Activated CD4-positive, alpha-beta T cell treated with anti-CD3 and anti-CD28 coated beads, Interleukin-2, amount 50 U/mL, for 24 hours (primary cell): ENCODE measurements at places on chromosomes 3 and 15.

DNA sequence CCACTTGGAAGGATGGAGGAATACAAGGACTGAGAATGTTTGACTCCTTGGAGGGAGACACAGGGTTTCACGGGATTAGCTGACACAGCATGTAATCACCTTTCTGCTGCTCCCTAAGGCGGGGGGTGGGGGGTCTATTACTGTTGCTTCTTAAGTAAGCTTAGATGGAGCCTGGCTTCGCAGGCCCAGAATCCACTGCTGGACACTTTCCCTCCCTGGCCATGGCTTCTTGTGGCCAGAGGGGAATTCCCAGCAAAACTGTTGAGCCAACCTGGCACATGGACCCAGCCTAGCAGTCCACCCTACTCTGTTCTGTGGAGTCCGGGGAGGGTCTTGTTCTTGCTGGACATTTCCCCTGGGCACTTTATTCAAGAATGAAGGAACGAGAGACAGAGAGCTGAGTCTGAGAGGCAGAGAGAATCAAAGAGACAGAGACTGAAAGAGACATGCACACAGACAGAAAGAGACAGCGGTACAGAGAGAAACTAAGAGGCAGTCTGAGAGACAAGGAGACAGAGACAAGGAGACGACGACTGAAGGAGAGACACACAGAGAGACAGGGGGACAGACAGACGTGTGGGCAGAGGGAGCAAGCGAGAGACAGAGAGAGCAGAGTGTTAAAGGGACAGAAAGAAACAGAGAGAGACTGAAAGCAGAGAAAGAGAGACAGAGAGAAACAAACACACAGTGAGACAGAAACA lies 55.6 kb upstream of the DLG1 start:
- DNase-seq = no peak

GRCh38 chr15:58077427-58077826 lies 11.9 kb upstream of the ALDH1A2 start:
- no peak for DNase-seq

DNA sequence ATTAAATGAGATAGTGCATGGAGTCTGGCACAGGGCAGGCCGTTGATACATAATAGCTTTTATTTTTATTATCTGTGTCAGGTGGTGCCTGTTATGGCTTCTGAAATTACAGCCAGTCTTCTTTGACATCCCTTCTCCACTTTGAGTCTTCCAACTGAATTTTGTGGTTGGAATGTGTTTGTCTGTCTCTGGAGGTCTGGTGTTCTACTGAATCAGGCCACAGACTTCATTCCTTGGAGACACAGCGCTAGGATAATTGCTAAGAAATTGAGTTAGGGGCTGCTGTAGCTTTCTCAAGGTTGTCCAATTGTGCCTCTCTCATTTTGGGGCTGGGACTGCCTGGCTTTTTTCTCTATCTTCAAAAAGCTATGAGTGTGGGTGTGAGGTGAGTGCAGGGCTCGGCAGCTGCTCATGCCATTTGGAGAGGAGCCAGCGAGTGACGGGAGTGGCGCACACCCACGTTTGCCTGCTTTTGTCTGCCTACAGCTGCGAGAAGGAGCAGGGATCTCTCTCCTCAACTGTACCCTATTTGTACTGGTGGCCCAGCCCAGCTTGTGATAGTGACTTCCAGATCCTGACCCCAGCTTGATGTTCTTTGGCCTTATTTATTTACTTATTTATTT lies 49.8 kb upstream of the SYN2 start:
- DNase-seq = no peak

- no peak for DNase-seq
Observed at GRCh38 chr15:67760901-67761300, 64.4 kb upstream of the SKOR1 start.

- no peak for DNase-seq
Observed at GRCh38 chr3:39809181-39809994, at the start of gene MYRIP. TSS of gene MYRIP (plus strand) at chr3:39809609. CDS start at chr3:39900817, 91,208 bp downstream.

GRCh38 chr3:154040283-154040682 lies 80.9 kb upstream of the ARHGEF26 start:
- no peak for DNase-seq

GRCh38 chr15:43429687-43430086 lies 58.8 kb downstream of the TUBGCP4 start:
- DNase-seq = no peak

GRCh38 chr3:6204891-6205290 lies 656.0 kb upstream of the GRM7 start:
- no peak for DNase-seq

GRCh38 chr3:112043621-112044201 lies 9.2 kb downstream of the TMPRSS7 start:
- DNase-seq = peak; percentile 41

GRCh38 chr15:29143909-29144635 lies 125.5 kb downstream of the NSMCE3 start:
- DNase-seq = no peak

GRCh38 chr3:14539384-14539741 lies 779 bp downstream of the GRIP2 start:
- no peak for DNase-seq

DNA sequence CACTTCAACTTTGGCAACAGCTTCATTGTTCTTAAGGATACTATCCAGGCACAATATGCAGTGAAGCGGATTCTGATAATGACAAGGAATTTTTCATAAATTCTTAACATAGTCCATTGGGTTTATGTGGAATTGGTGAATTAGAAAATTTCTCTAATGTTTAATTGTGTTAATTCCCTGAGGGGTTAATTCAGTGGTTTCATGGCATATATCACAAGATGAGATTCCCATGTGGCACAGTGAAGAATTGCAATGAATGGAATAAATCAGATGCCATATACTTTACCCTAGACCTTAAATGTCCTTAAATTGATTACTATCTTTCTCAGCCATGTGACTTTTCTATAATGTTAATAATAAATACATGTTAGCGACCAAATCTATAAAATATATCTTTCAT lies 1244.1 kb downstream of the ROBO2 start:
- DNase-seq = no peak

DNA sequence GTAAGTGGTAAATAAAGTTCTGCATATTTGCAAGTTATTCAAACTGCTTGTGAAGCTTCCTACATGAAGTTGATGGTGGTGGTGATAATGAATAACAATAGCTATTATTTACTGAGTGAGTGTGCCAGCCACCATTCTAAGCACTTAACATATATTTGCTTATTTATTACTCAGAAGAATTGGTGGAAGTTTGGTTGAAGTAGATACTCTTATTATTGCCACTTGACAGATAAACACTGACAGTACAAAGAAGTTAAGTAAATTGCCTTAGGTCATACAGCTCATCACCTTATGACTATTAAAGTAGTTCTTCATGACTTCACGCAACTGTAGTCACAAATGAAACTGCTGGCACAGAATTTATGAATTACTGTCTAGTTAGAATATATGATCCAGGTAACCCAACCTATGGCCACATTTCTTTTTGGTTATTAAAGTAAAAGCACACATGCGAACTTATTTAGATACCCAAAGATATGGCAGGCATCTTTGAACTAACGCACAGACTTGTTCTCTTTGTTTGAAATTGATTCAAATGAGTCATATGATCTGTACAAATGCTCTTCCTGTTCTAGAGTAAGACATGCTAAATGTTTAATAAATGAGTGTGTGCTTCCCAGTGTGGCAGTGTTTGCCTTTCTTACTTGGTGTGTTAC lies 99.8 kb upstream of the NR2F2 start:
- no peak for DNase-seq

DNA sequence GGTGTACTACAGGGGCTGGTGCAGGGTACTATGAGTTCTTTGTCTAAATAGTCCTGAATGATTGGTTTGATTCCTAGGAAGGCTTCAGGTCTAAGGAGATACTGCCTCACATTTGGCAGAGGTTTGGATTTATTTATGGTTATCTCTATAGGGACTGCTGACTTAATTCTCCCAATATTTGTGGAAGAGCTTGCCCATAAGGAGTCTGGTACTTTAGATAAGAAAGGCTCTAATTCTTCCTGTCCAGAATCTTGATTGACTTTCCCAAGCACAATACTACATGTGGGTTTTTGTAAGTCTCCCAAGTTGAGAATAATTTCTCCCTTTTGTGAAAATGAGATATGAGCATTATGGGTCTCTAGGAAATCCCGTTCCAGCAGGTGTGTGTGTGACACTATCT lies 36.7 kb upstream of the AP4E1 start:
- DNase-seq = no peak

DNA sequence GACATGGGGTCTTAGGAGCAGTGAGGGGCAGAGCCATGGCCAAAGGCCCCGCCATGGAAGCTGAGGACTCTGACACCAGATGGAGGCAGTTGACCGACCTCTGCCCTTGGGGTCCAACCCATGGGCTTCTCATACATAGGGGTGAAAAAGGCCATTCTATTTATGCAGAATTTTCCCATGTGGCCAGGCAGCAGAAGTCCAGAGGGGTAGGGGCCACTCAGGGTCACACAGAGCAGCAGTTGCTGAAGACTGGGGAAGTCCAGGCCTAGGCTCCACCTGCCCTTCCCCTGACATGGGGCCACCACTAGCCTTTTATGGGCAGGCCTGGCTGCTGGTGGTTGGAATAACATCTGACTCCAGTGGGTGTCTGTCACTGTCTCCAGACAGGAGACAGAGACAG lies 6.4 kb downstream of the PRSS50 start:
- no peak for DNase-seq

- DNase-seq = no peak
Observed at GRCh38 chr3:189718215-189718614, 87.0 kb downstream of the TP63 start.

- DNase-seq = no peak
Observed at GRCh38 chr3:32684029-32684799, 774 bp upstream of the CNOT10 start.

- DNase-seq = no peak
Observed at GRCh38 chr3:150331978-150332568, 76.0 kb upstream of the TSC22D2 start.

DNA sequence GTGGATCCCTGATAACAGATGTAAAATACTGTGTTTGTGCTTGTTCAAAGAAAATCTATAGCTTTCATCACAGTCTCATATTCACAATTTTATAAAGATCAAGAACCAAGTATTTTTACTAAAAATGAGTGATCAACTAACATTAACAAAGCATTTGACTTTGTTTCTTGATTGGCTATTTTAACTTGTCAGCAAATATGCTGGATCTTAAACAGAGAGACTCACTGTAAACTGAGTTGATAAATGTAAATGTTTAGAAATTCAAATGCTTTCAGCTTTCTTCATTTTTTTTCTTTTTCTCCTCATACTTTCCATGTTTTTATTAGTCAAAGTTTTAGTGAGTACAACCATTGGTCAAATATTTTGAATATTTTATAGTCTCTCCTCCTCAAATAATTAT lies 923.0 kb upstream of the NR2F2 start:
- no peak for DNase-seq

GRCh38 chr3:13040361-13041074 lies 32.7 kb downstream of the IQSEC1 start:
- no peak for DNase-seq

DNA sequence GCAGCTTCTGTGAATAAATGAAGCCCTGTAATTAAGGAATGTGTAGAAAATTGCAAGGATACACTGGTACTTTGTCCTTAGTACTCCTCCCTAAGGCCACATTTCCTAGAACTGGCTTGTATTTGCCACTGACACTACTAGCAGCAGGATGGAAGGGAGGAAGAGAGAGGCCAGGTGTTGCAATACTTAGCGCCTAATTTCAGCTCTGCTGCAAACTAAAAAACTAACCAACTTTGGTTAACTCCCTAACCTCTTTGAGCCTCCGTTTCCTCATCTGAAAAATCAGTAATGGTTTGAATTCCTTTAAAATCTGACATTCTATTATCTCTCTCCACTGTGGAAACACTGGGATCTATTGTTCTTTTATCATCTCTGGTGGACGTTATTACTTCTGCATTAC lies 257.0 kb downstream of the SV2B start:
- no peak for DNase-seq

- no peak for DNase-seq
Observed at GRCh38 chr15:84023636-84024035, 211.9 kb upstream of the GOLGA6L4 start.

GRCh38 chr3:112640276-112640929 lies 540 bp downstream of the CCDC80 start:
- no peak for DNase-seq

DNA sequence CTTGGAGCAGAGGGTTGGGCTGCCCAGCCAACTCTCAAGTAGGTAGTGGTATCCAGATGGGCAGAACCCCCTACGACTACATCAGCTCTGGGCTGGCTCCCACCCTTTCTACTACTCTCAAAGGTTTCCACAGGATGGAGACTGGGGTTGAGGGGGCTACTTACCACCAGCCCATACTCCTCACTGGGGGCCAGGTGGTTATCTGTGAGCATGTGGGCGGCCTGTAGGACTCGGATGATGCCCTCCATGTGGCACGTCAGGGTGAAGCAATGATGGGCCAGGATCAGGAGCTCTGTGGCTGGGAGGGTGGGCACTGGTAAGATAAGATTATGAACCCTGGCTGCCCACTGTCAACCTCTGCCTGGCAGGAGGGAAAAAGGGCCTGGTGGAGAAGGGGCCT lies 33.4 kb downstream of the EIF3J start:
- no peak for DNase-seq

GRCh38 chr15:81941479-81941878 lies 104.3 kb downstream of the MEX3B start:
- no peak for DNase-seq

- DNase-seq = no peak
Observed at GRCh38 chr3:89624494-89624893, 517.1 kb downstream of the EPHA3 start.

GRCh38 chr15:98866511-98866910 lies 141.1 kb downstream of the PGPEP1L start:
- DNase-seq = no peak

DNA sequence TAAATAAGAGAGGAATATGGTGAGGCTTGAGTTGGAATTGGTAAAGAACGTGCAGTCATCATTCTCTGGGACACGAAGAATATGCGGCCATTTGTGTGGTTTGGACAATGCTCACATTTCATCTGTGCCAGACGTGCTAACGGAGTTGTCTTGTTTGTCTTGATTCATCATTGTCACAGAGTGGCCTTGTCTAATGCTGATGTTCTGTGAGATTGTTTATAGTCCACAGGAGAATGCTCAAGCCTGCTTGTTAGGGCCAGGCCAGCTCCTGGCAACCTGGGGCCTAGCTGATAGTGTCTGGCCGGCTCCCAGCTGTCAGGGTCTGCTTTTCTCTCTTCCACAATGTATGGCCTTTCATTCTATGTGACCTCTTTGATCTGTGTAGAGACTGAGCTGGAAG lies 384.7 kb downstream of the EDEM1 start:
- no peak for DNase-seq
